Epithelial cell of alveolus of lung (primary cell): ENCODE measurements at places on chromosomes 5 and 9. TPM values are rescaled to one million over a fixed set of nuclear protein-coding genes. Genes with fewer than 3 reads are reported as not detected.

The GNE gene
- total RNA-seq = 13.4 and 25.0 TPM in 2 replicates

The PCDHGA8 gene
- total RNA-seq = 0.65 and 1.2 TPM in 2 replicates

The PCDHA1 gene
- not detected in 2 replicates for total RNA-seq

The SLC6A18 gene
- not detected in 2 replicates for total RNA-seq

The SGCD gene
- 3.8 and 7.0 TPM in 2 replicates for total RNA-seq

The SOHLH1 gene
- not detected in 2 replicates for total RNA-seq

The CDO1 gene
- 7.1 and 13.0 TPM in 2 replicates for total RNA-seq

The STKLD1 gene
- total RNA-seq = 0.13 and 1.4 TPM in 2 replicates

The CENPH gene
- 19.5 and 32.6 TPM in 2 replicates for total RNA-seq

The TNPO1 gene
- 114 and 118 TPM in 2 replicates for total RNA-seq

The CAMK4 gene
- 3.9 and 7.3 TPM in 2 replicates for total RNA-seq

The HEMGN gene
- total RNA-seq = not detected in 2 replicates

The CCDC187 gene
- total RNA-seq = not detected in 2 replicates

The AFAP1L1 gene
- 9.0 and 9.7 TPM in 2 replicates for total RNA-seq

The LHX6 gene
- total RNA-seq = 0.16 and 1.0 TPM in 2 replicates

The IFNK gene
- total RNA-seq = not detected in 2 replicates

The CRB2 gene
- not detected in 2 replicates for total RNA-seq

The MCC gene
- total RNA-seq = 19.3 and 38.4 TPM in 2 replicates

The QRFP gene
- not detected in 2 replicates for total RNA-seq

The CXCL14 gene
- not detected in 2 replicates for total RNA-seq

The OR13D1 gene
- total RNA-seq = not detected in 2 replicates

The GFI1B gene
- not detected in 2 replicates for total RNA-seq

The TRIP13 gene
- 6.1 and 28.8 TPM in 2 replicates for total RNA-seq

The MARVELD2 gene
- 0.88 and 2.5 TPM in 2 replicates for total RNA-seq

The FNIP1 gene
- 19.1 and 35.1 TPM in 2 replicates for total RNA-seq

The SLC34A3 gene
- not detected in 2 replicates for total RNA-seq

The NFIB gene
- total RNA-seq = 20.4 and 25.9 TPM in 2 replicates

The RAD17 gene
- total RNA-seq = 14.0 and 14.1 TPM in 2 replicates

The TAF1L gene
- under 0.01 TPM in 1 of 2 replicates, not detected in the other for total RNA-seq

The KYAT1 gene
- total RNA-seq = 9.3 and 15.1 TPM in 2 replicates

The IL17B gene
- total RNA-seq = 0.80 and 1.2 TPM in 2 replicates

The MEIKIN gene
- total RNA-seq = not detected in 2 replicates

The IFNA21 gene
- total RNA-seq = not detected in 2 replicates

The PCDHAC2 gene
- total RNA-seq = 0.39 TPM in 1 of 2 replicates, not detected in the other

The BAAT gene
- total RNA-seq = 0.13 and 0.56 TPM in 2 replicates

The PCDHB5 gene
- total RNA-seq = 0.39 and 1.3 TPM in 2 replicates

The PCDHB12 gene
- 0.08 TPM in 1 of 2 replicates, not detected in the other for total RNA-seq

The PCDHA3 gene
- total RNA-seq = under 0.01 TPM in 1 of 2 replicates, not detected in the other

The RORB gene
- 0.13 and 3.1 TPM in 2 replicates for total RNA-seq

The SPATA31D4 gene
- not detected in 2 replicates for total RNA-seq

The FOXD4 gene
- 0.24 and 0.65 TPM in 2 replicates for total RNA-seq

The SPARC gene
- 1,078 and 1,962 TPM in 2 replicates for total RNA-seq

The CDH18 gene
- 0.64 and 1.3 TPM in 2 replicates for total RNA-seq

The FOXD1 gene
- 13.2 and 18.0 TPM in 2 replicates for total RNA-seq

The TCERG1 gene
- total RNA-seq = 29.2 and 54.3 TPM in 2 replicates

The PCDHGB1 gene
- 0.39 and 2.2 TPM in 2 replicates for total RNA-seq

The PLPP7 gene
- 4.5 and 5.1 TPM in 2 replicates for total RNA-seq

The RIC1 gene
- 19.1 and 25.7 TPM in 2 replicates for total RNA-seq

The STPG3 gene
- not detected in 2 replicates for total RNA-seq

The ARID3C gene
- 0.13 TPM in 1 of 2 replicates, not detected in the other for total RNA-seq

The STRBP gene
- total RNA-seq = 1.9 and 2.2 TPM in 2 replicates

The HSD17B4 gene
- 121 and 146 TPM in 2 replicates for total RNA-seq

The ASPN gene
- total RNA-seq = not detected in 2 replicates

The SPINK1 gene
- 0.26 TPM in 1 of 2 replicates, not detected in the other for total RNA-seq

The AJM1 gene
- total RNA-seq = 0.52 and 0.88 TPM in 2 replicates

The KIF24 gene
- 2.1 and 2.5 TPM in 2 replicates for total RNA-seq

The C5orf58 gene
- 1.4 TPM in 1 of 2 replicates, not detected in the other for total RNA-seq

The LCN12 gene
- not detected in 2 replicates for total RNA-seq

The MARCOL gene
- total RNA-seq = not detected in 2 replicates
